ENCODE measurements at places on chromosomes 3 and 15.

DNA sequence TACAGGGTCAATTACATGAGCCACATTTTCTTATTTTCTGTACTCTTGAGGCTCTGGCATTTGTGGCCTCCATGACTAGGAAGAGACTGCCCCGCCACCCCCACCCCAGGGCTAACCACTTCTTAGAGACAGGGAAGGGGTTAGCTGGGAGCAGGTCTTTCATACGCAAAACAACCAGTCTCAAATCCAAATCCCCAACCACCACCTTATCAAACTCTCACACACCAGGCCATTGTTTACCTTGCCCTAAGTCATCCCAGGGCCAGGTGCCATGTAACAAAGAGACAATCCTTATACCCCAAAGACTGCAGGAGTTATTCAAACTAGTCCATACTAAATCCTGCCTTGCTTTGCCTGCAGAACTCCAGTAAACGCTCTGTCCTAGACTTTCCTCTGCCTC lies 77.8 kb downstream of the B3GNT5 start:
- DNase-seq: no peak

- no peak for DNase-seq
Observed at GRCh38 chr3:5095886-5096285, 26.2 kb upstream of the ARL8B start.

- peak; percentile 10 for DNase-seq
Observed at GRCh38 chr3:39548282-39548681, 80.8 kb downstream of the MOBP start.

GRCh38 chr3:108136561-108137459 lies 46.0 kb upstream of the CD47 start:
- no peak for DNase-seq

GRCh38 chr15:66071921-66072295 lies 181.6 kb downstream of the MEGF11 start:
- DNase-seq: peak; percentile 30

GRCh38 chr15:70722266-70723121 lies 40.9 kb downstream of the UACA start:
- peak; percentile 59 for DNase-seq

DNA sequence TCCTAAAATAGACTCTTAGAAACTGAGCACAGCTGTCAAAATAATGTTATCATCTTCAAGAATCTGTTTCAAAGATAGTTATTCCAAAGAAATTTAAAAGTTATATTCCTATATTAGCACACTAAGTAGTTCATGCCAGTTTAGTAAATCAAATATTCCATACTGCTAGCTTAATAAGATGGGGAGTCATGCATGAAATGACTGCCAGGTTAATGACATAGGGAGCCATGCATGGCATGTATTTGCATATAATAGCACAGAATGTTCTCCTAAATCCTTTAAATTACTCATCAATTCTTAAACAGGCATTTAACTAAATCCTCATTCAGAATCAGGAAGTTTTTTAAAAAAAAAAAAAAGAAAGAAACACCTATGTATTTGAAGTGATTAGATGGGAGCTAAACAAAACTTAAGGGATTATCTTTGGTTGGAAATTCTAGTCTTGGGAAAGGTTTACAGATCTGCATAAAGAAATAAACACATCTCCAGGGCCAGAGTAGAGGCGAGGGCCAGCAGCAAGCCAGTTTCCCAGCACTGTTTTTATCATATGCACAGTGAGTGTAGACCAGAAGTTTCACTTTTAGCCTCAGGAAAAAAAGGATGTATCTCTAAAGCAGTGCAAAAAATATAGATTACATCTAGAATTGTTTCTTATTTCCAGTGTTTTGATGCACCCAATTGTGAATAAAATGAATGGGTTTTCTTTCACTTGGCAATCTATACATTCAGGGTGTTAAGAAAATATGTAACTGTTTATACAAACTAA lies 366.4 kb upstream of the AGTR1 start:
- DNase-seq: no peak

DNA sequence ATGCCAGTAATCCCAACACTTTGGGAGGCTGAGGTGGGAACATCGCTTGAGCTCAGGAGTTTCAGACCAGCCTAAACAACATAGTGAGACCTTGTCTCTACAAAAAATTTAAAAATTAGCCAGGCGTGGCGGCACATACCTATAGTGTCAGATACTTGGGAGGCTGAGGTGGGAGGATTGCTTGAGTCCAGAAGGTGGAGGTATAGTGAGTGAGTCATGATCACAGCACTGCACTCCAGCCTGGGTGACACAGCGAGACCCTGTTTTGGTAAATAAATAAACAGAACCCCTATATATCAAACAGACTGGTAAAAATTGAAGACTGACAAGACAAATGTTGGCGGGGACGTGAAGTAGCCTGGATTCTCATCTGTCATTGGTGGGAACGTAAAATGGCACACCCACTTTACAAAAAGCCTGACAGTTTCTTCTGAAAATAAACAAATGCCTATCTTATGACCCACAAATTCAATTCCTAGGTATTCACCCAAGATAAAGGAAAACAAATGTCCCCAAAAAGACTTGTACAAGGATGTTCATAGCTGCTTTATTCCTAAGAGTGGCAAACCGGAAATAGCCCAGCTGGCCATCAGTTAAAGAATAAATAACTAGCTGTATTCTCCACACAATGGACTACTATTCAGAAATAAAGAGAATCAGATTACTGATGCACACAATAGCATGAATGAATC lies 47.0 kb upstream of the GK5 start:
- DNase-seq: no peak

- no peak for DNase-seq
Observed at GRCh38 chr15:28098360-28098765, 752 bp downstream of the OCA2 start.

DNA sequence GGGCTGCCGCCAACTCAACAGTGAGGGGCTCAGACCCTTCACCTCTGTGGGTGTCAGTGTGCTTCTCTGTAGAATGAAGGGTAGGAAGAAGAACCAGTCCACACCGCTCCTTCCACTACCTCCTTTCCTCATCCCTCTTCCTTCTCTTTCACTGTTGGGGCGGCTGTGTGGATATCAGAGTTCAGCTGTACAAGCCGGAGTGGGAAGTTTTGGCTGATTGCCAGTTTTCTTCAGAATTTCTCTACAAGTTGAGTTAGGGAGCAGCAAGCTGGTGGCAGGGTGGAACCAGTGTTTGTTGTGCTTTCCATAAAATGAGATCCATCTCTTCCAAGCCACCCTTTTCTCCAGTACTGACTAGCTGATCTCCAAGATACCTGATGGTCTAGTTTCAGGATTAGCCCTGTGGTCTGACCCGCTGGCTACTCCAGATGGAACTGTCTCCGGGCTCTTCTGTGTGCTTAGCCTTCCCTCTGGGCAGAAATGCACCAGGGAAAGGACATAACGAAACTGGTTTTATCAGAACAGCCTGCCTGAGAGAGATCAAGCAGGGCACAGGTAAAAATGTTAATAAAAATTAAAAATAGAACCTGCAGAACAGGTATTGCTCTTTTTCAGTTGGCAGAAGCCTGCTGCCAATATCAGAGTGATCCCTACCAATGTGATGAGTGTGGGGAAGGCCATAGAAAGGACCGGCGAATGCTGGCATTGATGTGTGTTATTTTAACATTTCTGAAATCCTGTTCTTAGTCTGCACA lies 169.9 kb upstream of the TSC22D2 start:
- DNase-seq: no peak

- DNase-seq: no peak
Observed at GRCh38 chr3:62248734-62249483, 124.4 kb downstream of the FEZF2 start.

DNA sequence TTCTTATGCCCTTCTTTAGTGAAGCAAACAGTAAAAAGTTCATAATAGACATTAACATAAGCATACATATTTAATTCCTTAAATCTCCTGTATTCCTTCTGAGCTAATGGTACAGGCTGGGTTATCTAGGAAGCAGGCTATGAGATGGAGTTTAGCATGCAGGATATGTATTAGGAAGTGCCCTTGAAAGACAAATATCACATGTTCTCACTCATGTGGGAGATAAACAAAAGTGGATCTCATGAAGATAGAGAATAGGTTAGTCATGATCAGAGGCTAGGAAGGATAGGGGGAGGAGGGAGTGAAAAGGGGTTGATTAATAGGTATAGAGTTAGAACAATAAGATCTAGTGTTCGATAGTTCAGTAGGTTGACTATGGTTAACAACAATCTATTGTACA lies 105.4 kb downstream of the CLASP2 start:
- no peak for DNase-seq

- no peak for DNase-seq
Observed at GRCh38 chr3:120614765-120615164, 18.6 kb downstream of the NDUFB4 start.

DNA sequence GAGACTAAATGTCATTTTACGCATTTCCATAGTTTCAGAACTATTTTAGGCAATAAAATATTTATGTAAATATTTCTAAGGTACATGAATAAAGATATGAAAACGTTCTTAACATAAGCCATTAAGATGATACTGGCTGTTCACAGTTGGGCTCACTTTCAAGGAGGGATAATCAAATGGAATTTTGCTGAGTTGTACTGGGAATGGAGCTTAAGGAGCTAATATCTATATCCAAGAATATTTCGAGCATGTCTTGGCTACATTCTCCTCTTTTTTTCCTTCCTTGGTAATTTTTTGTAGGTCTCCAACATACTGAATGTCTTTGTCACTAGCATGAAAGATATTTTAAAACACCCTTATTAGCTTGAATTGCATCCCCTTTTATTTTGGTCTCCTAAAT lies 383.4 kb downstream of the RAP2B start:
- no peak for DNase-seq

- peak; percentile 46 for DNase-seq
Observed at GRCh38 chr3:48429960-48430707, at the start of gene PLXNB1. TSS of gene PLXNB1 (minus strand) at chr3:48430086. CDS start at chr3:48424611, 5,475 bp downstream.

DNA sequence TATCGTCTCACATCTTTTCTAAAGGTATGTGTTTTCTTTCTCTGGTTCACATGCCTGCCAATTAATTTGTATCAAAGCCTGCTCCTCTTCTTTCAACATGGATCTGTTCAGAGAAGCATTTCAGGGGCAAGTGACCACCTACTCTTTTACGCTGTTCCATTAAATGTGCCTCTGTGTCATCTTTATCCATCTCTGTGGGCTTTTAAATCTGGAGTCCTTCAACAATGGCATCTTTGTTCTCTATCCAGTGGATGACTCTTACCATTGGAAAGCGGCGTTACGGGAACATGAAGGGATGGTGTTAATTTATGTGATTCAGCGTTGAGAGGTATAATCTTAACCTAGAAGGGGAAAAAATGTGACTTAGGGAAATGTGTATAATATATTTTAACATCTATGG lies 92.7 kb upstream of the CFAP20DC start:
- DNase-seq: no peak

DNA sequence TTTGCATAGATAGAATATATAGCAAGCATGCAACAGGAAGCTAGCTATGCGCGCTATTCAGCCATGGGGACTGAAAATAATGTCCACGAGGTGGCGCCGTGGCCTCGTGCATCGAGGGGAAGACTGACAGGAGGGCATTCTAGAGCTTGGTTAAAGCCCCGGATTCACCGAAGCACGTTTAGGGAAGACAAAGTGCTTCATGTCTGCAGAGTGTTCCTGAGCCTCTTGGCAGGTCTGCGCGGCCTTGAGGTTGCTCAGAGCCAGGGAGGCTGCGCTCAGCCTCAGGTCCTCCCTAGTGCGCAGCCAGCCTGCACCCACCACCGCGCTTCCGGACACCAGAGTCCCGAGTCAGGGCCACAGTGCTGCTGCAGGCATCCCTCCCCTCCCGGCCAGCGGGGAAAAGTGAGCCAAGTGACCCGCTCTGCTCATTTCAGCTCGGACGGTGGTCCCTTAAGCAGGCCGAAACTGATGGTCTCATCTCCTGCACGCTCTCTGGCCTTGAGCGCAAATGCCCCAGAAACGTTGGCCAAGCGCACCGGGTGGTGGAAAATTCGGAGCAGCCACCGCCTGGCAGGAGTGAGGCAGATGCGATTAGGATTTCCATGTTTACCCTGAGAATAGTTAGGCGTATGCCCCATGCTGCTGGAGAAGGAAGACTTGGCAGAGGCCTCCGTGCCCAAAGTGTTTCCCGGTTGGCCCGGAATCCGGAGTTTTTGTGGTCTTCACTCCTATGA lies 24.8 kb downstream of the GABRA5 start:
- peak; percentile 38 for DNase-seq

DNA sequence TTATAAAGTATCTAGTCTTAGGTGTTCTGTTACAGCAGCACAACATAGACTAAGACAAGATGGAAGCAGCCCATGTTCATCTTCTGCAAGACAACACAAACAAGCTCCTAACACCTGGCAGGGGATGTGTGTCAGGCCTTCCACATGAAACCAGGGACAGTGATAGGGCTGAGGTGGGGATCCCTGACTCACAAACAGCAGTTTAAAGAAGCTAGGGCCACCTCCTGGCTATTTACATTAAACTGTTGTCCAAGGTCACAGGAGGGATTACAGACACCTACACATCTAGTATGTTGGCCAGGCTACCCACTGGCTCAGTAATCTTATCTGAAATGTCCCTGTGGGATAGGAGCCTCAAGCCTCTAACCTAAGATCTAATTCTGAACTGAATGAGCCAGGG lies 211.3 kb downstream of the MINAR1 start:
- DNase-seq: no peak

GRCh38 chr15:98881526-98882520 lies 125.8 kb downstream of the PGPEP1L start:
- DNase-seq: peak; percentile 68
